ENCODE measurements at places on chromosomes 2 and 18. TPM values are rescaled to one million over a fixed set of nuclear protein-coding genes. Genes with fewer than 3 reads are reported as not detected.

DNA sequence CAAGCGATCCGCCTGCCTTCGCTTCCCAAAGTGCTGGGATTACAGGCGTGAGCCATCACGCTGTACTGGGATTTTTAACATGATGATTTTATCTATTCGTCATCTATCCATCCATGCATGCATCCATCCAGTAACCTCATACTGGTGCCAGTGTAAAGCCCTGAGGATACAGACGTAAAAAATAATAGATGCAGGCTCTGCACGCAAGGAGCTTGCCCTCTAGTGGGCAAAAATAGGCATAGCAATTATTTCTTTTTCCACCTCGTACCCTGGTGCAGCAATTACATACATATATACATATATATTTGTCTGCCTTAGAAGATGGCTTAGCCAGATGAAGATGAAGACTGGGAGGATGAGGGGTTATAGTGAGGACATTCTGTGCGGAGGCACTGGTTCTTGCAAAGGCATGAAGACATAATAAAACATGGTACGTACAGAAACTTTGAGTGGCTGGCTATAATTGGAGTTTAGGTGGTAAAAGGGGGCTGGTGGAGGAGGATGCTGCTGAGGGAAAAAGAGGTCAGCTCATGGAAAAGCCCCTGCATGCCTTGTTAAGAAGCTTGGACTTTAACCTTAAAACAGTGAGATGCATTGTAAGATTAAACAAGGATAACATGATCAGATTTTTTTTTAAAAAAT lies 19.6 kb upstream of the RPIA start:
- DNase-seq = no peak

DNA sequence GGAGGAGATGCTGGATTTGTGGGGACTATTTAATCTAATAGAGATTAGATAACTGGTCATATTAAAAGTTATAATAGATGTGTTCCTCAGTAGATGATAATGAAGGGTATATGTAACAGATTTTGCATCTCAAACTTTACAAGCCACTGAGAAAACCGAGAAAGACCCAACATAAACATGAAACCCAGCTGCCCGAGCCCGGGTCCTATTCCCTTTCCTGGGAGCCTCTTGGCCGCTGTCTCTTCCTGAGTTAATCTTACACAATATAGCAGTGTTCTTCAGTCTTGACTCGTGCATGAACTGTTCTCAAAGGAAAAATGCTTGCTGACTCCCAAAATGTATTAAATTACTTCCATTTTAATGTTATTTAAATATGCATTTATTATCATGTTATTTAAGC lies 94.5 kb downstream of the COPS8 start:
- no peak for DNase-seq

- DNase-seq = no peak
Measured at GRCh38 chr18:35502052-35502451, 4.3 kb upstream of the INO80C start.

GRCh38 chr2:231720987-231721966 lies 13.0 kb downstream of the PTMA start:
- no peak for DNase-seq

Gene MEP1B
- total RNA-seq = not detected

- no peak for DNase-seq
Measured at GRCh38 chr2:213237787-213238186, 46.5 kb upstream of the SPAG16 start.

Gene ANKRD30B
- total RNA-seq = not detected

- no peak for DNase-seq
Measured at GRCh38 chr2:27170581-27171337, 22.0 kb downstream of the TCF23 start.

- DNase-seq = peak; percentile 63
Measured at GRCh38 chr2:170525566-170525900, 189.6 kb upstream of the SP5 start.

- no peak for DNase-seq
Measured at GRCh38 chr18:21129566-21130216, 18.1 kb upstream of the ROCK1 start.

DNA sequence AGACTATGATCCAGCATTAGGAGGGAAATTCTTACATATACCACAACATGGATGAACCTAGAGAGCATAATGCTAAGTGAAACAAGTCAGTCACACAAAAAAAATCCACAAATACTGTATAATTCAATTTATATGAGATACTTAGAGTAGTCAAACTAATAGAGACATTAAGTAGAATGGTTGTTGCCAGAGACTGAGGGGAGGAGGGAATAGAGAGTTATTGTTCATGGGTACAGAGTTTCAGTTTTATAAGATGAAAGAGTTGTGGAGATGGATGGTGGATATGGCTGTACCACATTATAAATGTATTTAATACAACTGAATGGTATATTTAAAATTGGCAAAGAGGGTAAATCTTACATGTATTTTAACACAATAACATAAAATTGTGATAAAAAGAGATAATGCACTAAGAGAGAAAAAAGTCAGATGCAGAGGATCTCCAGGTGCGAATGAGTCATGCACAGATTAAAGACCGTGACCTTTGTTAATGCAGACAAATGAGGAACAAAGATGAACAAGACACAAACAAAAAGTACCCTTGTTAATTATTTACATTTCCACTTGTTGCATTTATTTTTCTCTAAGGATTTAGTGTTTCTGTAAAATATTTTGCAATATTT lies 541.7 kb upstream of the MEX3C start:
- DNase-seq = no peak

Gene DAPL1
- not detected for total RNA-seq

Gene TACR1
- 1.4 TPM for total RNA-seq

Gene CAPN10
- total RNA-seq = 31.8 TPM

DNA sequence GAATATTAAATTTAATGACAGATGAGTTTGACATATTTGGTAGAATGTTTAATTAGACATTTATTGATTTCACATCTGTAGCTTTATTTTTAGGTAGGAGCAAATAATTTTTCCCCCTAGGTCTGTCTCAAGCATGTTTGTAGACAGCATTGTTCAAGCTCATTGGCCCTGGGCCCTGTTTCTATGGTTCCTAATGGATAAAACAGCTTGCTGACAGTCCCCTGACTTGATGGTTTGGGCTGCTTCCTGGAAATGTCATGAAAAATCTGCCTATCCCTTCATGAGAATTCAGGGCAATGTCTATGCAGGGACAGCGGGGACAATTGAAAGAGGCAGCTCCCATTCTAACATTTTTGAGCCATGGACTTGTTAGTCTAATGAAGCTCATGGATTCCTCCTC lies 14.6 kb upstream of the MEP1B start:
- no peak for DNase-seq

GRCh38 chr18:55866006-55866405 lies 278.0 kb upstream of the TCF4 start:
- DNase-seq = no peak

Gene DSG1
- not detected for total RNA-seq

- DNase-seq = peak; percentile 71
Measured at GRCh38 chr2:72144632-72145288, 2.9 kb downstream of the CYP26B1 start.

DNA sequence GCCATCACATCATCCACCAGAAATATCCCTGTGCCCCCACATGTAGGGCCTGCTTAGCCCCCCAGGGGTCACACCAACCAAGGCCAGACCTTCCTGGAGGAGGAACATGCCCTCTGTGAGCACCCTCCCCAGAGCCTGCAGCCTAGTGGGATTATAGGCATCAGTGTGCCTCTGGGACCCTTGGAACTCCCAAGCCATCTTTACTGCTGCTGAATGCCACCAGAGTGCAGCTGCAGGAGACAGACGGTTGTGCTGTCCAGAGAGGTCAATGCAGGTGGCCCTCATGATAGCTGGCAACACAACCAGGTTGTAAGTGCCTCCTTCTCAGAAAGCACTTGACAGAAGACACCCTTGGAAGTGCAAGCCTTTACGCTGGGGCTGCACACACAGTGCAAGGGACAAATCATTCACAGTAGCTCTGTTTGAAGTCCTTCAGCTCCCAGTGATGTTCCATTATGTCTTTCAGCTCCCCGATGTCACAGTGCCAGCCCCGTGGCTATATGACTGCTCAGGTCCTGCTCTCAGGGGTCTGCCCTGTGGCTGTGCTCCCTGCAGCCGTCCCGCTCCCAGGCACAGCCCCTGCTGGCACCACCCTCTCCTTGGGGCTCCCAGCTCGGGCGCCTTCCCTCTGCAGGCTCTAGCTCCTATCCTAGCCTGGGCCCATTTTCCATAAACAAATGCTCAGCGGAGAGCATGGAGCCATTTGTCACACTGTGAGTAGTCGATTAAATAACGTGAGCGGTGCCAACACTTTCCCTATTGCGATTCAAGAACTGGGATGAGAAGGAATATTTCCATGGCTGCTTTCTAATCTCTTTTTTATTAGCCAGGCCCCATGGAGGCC lies 65.1 kb downstream of the EDAR start:
- peak; percentile 40 for DNase-seq

Gene UGT1A10
- not detected for total RNA-seq

- DNase-seq = no peak
Measured at GRCh38 chr2:112566104-112566503, 18.3 kb upstream of the CHCHD5 start.

DNA sequence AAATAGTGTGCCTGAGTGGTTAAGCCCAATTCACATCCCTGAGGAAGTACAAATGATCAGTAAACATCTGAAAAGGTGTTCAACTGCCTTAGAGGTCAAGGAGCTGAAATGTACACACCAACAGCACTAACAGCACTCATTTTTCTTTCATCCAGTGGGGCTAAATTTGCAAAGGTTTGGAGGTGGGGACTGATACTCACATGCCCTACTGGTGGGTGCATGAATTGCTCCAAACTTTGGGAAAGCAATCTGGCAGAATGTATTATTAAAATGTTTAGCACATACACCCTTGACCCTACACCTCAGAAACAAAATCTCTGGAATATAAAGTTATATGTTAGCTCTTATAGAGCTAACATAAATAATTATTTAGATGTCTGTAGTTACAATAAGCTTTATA lies 19.0 kb upstream of the FAM178B start:
- DNase-seq = no peak

GRCh38 chr2:152558158-152558984 lies 158.9 kb downstream of the PRPF40A start:
- DNase-seq = no peak

DNA sequence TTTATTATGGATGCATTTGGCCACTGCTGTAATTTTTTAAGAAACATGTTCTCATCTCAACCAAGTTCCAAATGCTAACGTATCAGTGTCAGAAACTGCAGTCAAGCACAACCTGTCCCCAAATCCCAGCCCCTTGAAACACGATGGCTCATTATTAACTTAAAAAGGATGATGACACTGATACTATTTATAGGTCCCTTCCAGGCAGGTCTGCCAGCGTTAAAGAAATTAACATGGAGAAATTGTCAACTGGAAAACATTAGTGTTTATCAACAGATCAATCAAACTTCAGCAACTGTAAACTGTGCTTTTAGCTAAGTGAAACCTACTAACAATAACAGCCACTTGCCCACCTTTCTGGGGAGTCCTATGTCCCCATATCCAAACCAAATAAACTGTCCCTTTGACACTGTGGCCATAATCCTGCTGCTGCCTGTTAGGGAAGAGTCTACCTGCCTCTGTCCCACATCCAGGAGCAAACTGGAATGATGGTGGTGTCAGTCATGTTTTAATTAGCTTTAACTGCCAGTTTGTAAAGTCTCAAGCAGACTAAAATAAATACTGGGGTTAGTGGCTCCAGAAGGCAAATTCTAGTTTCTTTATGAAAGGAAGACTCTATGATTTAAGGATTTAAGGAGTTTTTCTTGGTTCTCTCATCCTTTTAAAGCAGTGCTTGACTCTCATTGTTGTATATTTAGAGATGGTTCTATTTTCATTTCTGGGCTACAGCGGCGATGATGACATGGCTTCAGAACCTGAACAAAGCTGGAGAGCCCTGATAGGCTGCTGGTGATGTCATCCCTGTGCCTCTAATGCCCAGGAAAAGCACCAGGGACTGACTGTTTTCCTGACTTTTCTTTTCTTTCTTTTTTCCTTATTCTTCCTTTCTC lies 583.6 kb upstream of the PIK3C3 start:
- DNase-seq = no peak

Gene INHA
- 0.43 TPM for total RNA-seq

DNA sequence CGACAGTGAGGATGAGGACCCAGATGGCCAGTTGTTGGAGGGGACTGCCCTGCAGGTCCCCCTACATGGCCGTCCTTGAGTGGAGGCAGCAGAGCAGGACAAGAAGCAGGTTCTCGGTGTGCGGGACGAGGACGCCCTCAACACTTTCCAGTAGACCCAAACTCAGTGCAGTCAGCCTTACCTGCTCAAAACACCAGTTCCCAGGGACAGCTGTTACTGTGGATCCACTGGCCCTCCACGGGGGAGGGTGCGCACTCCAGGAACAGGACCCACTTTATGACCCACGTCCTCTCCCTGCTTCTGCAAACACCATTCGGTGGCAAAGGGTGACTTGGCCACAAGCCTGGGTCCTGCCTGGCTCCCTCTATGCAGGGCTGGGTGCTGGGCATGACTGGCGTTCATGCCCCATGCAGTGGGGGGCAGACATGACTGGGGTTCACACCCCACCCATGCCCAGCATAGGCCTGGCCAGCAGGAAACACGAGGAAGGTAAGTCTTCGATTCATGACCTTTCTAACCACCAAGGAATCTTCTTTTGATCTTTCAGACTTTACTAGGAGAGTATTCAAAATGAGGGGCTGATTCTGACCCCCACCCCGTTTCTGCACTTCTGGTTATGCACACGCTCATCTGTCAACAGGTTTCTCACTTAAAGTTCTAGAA lies 233.7 kb downstream of the HDAC4 start:
- peak; percentile 57 for DNase-seq

DNA sequence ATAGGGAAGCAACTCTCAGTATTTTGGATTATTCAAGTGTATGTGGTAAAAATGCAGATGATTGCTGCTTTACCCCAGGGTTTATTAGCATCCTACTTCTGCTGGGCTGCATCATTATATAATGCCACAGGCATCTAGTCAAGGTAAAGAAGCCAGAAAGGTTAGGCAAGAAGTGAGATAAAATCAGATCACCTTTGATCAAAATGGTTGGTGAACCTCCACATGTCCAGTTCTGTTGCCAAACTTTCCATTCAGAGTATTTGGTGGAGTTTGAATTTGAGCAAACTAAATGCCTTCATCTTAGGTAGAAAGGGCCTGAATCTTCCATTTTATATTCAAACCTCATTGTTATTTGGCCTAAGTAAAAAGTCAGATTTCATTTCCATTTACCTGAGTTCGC lies 29.7 kb upstream of the NOSTRIN start:
- no peak for DNase-seq

- DNase-seq = no peak
Measured at GRCh38 chr2:165173215-165173614, 30.6 kb downstream of the SCN3A start.

GRCh38 chr2:69483696-69484095 lies 46.5 kb upstream of the NFU1 start:
- DNase-seq = no peak

GRCh38 chr2:109670556-109671411 lies 56.6 kb downstream of the SOWAHC start:
- no peak for DNase-seq

- DNase-seq = no peak
Measured at GRCh38 chr2:76009484-76009883, 298.8 kb upstream of the GCFC2 start.
